ENCODE measurements at places on chromosomes 16 and 17.
A peak's percentile ranks its signal among the peaks of the same experiment; 100 is the strongest.

GRCh38 chr16:10740000-10740844 is 3.4 kb upstream of the NUBP1 start:
- DNase-seq, result no peak

GRCh38 chr16:89827383-89828198 is 684 bp upstream of the SPIRE2 start:
- peak; percentile 19 for DNase-seq

DNA sequence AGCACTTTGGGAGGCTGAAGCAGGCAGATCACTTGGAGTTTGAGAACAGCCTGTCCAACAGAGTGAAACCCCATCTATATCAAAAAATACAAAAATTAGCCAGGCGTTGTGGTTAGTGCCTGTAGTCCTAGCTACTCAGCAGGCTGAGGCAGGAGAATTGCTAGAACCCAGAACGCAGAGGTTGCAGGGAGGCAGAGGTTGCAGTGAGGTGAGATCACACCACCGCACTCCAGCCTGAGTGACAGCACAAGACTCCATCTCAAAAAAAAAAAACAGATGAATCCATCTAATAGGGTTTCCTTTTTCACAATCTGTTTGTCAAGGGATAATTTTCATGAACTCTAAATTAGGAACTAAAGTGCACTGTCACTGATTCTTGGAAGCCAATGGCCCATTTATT is 99.0 kb downstream of the PARN start:
- no peak for DNase-seq

DNA sequence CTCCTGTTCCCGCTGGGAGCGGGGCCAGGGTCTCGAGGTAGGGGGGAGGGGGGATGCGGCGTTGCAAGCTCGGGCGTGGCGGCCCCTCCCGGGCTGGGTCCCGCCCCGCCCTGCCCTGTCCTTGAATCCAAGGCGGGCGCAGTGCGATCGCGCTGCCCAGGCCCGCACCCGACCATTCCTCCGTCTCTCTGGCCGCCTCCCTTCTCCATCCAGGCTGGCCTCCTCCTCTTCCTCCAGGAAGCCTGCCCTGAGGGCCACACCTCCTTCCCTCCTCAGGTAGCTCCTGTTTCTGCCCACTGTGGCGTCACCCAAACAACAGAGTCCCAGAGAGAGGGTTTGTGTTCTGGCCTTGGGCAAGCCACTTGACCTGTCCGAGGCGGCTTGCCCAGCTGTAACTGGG is 43.0 kb upstream of the TAC4 start:
- no peak for DNase-seq

- DNase-seq, result no peak
Measured at GRCh38 chr17:64608571-64608981, 53.5 kb downstream of the SMURF2 start.

DNA sequence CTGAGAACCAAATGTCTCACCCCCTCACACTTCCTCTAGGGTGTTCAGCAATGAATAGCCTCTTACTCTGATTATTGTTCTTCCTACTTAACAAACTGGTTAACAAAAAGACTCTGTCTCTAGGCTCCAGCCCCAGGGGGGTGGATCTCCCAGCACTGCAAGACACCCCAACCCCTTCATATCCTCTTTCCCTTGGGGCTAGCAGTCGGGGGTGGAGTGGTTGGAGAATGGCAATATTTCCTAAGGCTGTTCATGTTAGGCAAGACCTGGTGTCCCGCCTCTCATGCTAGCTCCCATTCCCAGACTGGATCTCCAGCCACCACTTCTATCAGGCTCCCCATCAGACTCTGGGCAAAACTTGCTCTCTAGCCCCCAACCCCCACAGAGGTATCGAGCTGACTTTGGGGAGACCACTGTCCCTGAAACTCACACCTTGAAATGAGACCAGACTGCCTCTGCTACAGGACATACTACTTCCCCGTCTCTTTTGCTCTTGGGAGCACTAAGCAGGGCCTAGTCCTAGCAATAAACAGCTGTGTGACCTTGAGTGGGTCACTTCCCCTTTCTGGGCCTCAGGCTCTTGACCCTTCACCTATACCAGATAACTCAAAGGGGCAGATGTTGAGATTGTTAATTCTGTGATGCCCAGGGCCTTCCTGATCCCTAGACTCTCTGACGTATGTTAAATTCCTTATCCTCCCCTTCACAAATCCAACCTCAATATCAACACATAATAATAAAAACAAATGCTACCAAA is 2.4 kb downstream of the SLC25A35 start:
- DNase-seq, result no peak

DNA sequence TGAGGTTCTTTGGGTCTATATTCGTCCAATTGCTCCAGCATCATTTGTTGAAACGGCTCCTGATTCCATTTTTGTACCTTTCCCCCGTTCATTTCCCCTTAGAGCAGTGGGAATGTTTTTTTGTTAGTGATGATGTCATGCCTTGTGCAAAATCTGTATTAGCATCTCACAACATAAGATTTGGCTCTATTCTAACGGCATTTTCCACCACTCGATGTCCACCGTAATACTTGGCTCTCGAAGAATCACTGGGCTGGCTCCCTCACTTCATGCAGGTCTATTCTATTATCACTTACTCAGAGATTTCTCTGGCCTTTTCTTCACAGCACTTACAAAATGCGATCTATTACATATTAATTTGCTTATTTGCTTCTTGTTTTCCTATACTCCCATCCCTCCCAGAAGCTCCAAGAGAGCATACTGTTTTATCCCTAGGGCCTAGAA is 571 bp upstream of the NME1 start:
- no peak for DNase-seq

GRCh38 chr16:82819286-82819685 is 192.5 kb downstream of the CDH13 start:
- no peak for DNase-seq

DNA sequence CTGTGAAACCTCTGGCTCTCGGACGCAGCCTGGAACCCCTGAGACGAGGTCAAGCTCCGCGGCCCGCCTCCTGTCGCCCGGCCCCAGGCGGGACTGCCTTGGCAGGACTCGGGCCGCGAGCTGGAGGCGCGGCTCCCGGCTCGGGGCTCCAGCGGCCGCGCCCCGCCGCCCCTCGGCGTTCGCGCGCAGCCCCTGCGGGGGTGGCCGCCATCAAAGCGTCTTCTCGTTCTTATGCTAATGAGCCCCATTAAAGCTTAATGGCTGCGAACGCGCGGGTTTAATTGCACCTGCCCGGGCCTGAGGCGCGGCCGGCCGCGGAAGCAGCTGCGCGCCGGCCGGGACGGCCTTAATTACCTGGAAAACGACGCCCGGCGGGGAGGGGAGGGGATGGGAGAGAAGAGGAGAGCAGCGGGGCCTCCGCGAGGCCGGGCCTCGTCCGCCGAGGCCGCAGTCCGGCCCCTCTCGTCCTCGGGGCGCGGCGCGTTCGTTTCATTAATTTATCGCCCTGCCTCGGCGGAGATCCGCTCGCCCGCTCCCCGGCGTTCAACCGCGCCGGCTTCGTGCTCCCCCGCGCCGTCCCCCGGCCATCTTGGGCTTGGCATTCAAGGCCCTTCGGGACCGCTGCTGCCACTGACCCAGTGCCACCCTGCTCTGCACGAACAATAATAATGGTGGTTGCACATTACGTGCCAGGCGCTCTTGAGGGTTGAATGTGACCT is 19.2 kb downstream of the RAI1 start:
- no peak for DNase-seq

GRCh38 chr17:40326014-40326831 is 17.2 kb downstream of the RARA start:
- DNase-seq, result no peak

DNA sequence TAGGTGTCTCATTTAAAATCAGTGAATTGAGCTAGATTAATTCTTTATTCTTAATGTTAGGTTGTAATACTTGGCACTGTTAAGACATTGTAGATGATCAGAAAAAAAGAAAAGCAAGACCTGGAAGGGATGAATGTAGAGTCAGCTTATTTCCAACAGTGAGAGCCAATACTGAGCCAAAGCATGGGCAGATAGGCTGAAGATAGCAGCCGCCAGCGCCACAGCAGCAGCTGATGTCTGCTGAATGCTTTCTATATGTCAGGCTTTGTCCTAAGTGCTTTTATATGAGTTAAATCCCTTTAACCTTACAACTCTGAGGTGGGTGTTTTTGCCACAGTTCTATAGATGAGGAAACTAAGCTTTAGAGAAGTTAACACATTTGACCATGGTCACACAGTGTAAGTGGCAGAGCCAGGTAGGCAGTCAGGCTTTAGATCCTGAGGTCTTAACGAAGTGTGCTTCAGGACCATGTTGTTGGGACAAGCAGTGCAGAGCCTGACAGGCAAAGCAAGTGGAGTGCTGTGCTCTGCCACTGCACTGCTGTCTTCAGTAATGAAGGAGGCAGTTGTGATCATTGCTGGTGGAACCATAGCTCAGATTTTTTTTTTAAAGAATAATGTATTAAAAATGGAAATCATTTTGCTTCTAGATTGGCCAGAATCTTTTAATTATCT is 25.9 kb downstream of the TNRC6A start:
- no peak for DNase-seq

DNA sequence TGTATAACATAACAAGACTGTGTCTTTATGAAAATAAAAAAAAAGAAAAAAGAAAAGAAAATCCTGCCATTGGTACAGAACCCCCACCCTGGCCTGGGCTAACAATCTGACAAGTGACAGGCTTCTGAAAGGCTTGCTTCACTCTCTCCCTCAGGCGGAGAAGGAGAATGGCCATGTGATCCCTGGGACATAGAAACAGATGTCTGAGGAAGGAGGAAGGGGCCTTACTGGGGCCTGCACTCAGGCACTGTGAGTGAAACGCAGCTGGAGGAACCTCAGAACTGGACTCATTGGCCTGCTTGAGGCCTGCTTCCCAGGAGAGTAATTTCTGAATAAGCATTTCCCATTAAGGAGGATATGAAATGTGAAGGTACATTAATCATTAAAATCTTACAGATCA is 17.5 kb downstream of the MAP3K14 start:
- no peak for DNase-seq

GRCh38 chr17:21125862-21126261 is 902 bp upstream of the DHRS7B start:
- no peak for DNase-seq

- DNase-seq, result peak; percentile 60
Measured at GRCh38 chr16:58499615-58500351, at the start of gene NDRG4. Gene NDRG4, plus strand, starts transcription at chr16:58500143. Its CDS starts 106 bp downstream, at chr16:58500249.

DNA sequence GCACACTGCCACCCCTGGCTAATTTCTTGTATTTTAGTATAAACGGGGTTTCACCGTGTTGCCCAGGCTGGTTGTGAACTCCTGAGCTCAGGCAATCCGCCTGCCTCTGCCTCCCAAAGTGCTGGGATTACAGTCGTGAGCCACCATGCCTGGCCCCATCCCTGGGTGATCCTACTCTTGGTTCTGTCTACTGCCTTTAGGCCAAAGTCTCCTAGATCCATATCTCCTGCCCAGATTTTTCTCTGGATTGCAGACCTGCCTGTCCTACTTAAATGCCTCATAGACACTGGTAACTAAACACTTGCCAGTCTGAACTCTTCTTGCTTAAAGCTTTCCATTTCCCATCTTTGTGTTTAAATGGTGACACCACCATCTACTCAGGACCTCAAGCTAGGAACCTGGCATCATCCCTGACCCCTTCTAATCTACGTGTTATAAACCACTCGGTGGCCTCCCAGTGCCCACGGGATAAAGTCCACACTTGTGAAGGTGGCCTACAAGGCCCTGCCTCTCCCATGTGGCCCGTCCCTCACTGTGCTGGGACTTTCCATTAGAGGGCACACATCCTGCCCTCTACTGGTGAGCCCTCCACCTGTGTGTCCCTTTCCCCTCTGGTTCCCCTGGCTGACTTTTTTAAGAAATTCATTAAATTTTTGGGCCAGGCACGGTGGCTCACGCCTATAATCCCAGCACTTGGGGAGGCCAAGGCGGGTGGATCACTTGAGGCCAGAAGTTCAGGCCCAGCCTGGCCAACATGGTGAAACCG is 51.1 kb downstream of the USP43 start:
- no peak for DNase-seq

GRCh38 chr17:77479372-77480198 is 338.8 kb downstream of the SEC14L1 start:
- no peak for DNase-seq
